ENCODE measurements at places on chromosomes 13 and 19.

DNA sequence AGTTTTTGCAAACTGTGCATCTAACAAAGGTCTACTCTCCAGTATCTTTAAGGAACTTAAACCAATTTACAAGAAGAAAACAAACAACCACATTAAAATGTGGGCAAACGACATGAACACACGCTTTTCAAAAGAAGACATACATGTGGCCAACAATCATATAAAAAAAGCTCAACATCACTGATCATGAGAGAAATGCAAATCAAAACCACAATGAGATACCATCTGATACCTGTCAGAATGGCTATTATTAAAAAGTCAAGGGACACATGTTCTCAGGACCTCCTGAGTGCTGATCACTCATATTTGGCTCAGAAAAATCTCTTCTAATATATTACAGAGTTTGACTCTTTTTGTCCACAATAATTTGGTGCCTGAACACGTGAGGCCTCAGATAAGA is 14.2 kb upstream of the LILRB1 start:
- no peak for DNase-seq

DNA sequence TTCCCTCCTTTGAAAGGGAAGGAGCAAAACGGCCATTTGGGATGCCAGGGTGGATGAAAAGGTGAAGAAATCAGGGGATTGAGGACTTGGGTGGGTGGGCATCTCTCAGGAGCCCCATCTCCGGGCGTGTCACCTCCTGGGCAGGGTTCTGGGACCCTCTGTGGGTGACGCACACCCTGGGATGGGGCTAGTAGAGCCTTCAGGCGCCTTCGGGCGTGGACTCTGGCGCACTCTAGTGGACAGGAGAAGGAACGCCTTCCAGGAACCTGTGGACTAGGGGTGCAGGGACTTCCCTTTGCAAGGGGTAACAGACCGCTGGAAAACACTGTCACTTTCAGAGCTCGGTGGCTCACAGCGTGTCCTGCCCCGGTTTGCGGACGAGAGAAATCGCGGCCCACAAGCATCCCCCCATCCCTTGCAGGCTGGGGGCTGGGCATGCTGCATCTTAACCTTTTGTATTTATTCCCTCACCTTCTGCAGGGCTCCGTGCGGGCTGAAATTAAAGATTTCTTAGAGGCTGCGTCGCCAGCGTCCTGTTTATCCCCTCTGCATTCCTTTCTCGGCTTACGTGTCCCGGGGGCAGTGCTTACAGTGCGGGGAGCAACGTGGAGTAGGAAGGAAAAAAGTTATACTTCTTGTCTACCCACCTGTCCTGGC is 15.2 kb upstream of the S1PR4 start:
- DNase-seq, result peak; percentile 60

DNA sequence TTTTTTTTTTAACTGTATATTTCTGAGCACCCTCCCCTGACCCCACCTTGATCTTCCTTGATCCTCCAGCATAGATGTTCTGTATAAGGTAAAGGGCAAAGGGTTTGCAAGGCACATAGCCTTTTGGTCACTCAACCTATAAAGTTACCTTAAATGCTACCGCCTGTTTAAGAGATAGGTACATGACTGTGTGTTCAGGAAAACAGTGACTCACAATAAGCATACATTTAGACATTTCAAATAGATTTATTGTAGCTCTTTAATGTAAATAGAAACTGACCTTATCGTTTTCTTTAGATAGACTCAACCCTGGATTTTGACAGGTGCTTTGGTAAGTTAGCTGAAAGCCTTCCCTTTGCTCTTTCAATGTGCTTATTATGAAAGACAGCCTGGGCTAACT is 15.2 kb upstream of the SLC10A2 start:
- DNase-seq, result no peak

DNA sequence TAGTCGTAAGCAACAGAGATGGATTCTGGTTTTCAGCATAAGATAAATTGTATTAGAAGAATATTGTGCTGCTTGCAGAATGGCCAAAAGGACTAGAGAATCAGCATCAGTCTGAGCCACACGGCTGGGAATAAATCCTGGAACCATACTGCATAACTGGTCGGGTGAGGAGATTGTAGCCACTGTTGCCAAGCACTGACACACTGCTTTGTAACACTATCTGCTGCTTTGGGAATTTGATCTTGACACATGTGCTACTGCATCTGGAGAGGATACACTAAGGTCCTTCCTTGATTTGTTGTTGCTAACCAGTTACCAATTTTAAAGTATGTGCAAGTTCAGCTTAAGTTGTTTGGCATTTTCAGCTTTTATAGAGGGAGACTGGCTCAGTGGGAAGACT is 1.9 kb downstream of the HNRNPA1L2 start:
- no peak for DNase-seq

DNA sequence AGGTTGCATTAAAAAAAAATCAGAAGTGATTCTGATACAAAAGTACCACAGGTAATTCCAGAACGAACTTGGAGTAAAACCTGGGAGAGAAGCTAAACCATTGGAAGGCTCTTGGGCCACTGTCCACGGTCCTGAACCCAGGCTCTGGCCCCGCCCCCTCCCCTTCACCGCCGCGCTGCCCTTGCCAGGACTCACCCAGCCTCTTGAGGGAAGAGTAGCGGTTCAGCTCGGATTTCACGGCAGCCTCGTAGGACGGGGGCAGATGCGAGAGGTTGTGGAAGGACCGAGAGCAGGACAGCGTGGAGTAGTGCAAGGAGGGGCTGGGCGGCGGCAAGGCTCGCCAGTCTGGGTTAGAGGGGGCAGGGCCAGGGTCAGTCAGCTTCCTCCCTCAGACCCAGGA is 5.7 kb downstream of the SHISA7 start:
- no peak for DNase-seq

DNA sequence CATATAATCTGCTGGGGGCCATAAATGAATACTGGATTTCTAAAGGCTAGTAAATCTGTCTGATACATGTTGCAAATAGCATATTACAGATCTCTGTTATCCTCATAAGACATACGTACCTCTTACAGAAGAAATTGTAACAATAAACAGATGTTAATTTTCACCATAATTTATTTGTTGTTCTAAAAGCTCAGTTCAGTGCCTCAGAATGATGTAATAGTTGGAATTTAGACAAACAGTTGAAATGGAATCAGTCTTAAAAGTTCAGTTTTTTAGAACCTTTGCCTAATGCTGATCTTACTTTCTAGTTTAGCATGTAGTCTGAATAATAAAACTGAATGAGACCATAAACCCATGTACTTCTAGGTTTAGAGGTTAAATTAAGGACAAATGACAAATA is 43.1 kb downstream of the B3GLCT start:
- no peak for DNase-seq

GRCh38 chr19:45503909-45504308 is 3.4 kb upstream of the VASP start:
- no peak for DNase-seq

DNA sequence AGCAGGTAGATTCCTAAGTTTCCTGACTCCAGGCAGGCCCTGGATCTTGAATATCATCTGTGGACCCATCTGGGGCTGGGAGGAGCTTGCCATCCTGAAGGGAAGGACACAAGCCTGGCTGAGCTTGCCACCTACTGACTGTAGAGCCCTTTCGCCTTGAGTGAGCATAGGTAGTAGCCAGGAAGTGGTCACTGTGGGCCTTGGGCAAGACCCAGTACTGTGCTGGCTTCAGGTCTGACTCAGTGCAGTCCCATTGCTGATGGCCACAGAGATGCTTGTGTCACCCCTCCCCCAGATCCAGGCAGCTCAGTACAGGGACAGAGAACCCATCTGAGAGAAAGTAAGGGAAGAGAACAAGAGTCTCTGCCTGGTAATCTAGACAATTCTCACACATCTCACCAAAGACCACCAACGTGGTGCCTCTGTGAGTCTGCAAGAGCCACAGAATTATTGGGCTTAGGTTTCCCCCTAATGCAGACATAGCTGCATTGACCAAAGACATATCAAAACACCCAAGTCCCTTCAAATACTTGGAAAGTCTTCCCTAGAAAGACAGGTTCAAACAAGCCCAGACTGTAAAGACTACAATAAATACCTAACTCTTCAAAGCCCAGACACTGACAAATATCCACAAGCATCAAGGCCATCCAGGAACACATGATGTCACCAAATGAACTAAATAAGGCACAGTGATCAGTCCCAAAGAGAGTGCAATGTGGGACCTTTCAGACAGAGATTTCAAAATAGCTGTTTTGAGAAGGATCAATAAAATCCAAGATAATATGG is 108.2 kb upstream of the WASF3 start:
- no peak for DNase-seq

DNA sequence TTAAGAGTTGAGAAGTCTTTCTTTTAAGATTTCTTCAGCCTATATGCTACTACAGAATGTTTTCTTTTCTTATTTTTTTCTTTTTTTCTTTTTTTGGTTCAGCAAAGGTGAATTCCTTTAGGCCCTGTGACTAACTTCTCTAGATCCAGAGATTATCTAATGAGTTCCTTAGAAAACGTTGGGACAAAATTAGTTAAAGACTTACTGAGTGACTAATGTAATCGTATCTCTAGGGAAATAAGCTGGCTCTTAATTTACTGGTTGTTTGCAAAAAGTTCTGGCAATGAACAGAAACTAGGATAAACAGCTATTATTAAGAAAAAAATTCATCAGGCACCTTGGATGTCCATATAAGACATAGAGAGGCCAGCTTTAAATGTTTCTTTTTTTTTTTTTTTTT is 30.7 kb upstream of the CSNK1A1L start:
- DNase-seq, result no peak

DNA sequence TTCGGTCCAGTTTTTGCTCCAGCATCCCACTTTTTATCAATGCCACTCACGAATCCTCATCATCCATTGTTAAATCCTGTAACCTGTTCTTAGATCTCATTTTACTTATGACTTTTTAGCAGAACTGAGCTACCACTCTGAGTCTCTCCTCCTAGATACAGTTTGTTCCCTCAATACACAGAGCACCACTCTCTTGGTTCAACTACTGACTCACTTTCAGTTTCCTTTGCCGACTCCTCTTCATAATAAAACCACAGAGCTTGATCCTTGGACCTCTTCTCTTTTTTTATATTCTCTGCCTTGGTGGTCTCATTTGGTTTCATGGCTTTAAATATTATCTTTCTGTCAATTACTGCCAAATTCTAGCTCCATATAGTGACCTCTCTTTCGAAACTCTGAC is 150.3 kb downstream of the SLITRK5 start:
- no peak for DNase-seq

- DNase-seq, result no peak
Measured at GRCh38 chr13:75857291-75857690, 221.2 kb downstream of the LMO7 start.

GRCh38 chr13:29621051-29621800 is 25.7 kb upstream of the SLC7A1 start:
- no peak for DNase-seq

DNA sequence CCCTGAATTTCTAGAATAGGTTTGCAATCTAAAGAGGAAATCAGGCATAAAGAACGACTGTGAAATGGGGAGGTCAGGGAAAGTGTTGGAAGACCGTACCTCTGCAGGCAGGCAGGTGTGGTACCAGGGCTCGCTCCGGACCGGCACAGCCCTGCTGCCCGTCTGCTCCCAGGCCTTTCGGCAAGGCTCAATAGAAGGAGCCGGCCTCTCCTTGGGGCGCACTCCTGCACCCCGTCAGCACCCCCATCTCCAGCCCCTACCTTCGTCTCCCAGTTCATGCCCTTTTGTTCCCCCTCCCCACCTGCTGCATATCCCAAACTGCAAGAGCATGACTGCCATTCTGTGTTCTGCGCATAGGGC is 139.8 kb upstream of the SOX1 start:
- DNase-seq, result no peak

GRCh38 chr13:45615501-45616101 is at the start of gene ERICH6B:
Gene ERICH6B, minus strand, starts transcription at chr13:45615739. Its CDS starts 18,734 bp downstream, at chr13:45597005.
- DNase-seq, result no peak

GRCh38 chr13:102003848-102004570 is 397.8 kb downstream of the FGF14 start:
- DNase-seq, result no peak

DNA sequence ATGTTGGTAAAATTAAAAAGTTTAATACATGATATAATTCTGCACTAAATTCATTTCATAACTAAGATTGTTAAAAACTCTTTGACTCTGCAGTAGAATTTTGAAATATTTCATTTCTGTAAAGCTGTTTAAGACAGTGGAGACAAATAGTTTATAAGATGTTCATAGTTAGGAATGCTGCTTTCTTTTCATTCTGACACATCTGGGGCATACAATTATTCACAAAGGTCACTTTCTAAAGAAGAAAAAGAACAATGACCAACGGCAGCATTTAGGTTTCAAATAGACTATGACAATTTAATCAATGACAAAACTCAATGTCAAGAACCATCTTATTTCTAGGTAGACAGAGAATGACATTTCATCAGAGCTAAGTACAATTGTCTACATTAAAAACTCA is 1422.1 kb downstream of the PCDH9 start:
- DNase-seq, result no peak

DNA sequence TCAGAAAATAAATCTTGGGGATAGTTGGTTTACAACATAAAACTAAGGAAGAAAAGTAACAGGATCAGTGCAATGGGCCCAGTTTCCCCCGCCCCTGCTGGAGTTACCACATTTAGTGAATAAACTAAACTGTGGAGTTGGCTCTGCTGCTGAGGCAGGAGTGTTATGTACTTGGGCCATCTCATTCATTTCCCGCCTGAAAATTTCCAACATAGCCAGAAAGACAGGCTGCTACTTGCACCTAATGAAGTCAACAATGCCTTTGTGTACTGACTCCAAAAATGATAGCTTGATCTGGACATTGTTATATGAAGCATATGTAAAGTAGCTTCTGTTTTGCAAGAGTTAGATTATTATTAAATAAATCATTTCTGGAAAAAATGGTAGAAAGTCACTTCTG is 7.9 kb upstream of the RNASEH2B start:
- DNase-seq, result no peak

DNA sequence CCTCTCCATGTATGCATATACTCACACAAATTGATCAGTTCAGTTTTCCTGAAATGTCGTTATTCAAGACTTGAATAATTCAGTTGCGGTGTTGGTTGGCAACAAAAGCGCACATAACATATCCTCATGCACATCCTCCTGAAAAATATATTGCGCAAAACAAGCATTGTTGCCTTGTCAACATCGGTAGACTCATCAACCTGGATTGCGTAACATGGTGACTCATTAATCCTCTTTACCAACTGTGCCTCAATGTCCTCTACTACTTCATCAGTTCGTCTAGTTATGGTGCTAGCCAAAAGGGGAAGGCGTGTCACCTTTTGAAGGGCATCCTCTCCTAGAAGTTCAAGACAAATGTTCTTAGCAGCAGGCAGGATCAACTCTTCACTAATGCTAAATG is 357.7 kb downstream of the LMO7 start:
- no peak for DNase-seq

DNA sequence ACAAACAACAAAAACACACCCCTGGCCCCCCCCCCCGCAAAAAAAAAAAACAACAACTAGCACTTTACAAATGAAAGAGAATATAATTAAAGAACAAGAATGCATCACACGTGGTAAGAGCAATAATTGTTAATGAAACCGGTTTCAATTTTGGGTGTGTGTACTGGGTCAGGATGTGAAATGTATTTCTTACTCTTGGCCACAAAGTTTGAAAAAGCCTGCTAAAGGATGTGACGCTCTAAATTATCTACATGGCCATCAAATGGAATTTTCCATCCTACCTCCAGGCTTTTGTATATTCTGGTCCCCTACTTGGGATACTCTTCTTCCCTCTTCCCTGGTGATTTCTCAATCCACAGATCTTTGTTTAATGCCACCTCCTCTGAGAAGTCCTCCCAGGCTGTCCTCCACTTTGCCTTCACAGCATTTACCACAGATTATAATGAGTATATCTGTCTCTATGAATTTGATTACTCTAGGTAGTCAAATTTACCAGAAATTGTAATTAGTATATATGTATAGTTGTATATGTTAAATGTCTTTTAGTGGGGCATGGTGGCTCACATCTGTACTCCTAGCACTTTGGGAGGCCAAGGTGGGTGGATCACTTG is 2.1 kb downstream of the SARS2 start:
- no peak for DNase-seq
